ENCODE measurements at places on chromosomes 1 and 21.
A peak's percentile ranks its signal among the peaks of the same experiment; 100 is the strongest.

DNA sequence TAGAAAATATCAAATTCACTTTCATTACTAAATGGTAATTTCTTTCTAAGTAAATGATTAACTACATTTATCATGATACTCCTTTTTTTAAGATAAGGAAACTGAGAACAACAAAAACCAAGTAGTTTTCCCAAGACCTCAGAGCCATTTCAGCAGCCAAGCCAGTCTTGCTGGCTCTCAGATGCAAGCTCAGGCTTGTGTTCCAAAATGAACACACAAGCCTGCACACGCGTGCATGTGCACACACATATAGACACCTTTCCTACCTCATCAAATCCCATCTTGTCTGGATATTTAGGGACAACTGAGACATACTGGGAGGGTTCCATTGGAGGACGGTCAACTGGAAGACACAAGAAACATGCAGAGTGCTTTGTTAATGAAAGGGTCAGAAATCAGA lies 83.0 kb downstream of the COLGALT2 start:
- H3K27me3 ChIP-seq, result no peaks in the 10 kb centered on the region
- H3K27ac ChIP-seq, result no peak overlapping the region
- no peak for DNase-seq
- H3K4me1 ChIP-seq, result peaks cover 19% of the 10 kb centered on the region
- H3K36me3 ChIP-seq, result peaks cover 18% of the 10 kb centered on the region
- H3K4me3 ChIP-seq, result no peak overlapping the region

DNA sequence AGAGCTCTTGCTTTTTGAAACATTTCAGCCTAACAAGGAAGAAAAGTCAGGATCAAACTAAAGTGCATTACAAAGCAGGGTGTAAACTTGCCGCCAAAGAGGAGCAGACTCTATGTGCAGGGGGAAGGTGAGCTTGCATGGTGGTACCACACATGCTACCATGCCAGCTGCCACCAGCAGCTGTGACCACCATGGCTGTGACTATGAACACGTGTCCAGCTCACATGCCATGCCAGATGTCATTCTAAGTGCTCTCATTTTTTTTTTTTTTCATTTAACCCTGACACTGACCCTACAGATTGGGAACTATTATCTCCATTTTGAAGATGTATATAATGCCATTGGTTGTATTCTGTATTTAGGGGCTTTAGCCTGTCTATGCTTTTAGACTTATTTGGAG lies 79.0 kb downstream of the PCP4 start:
- H3K27me3 ChIP-seq, result peaks cover 17% of the 10 kb centered on the region
- no peak overlapping the region for H3K4me3 ChIP-seq
- DNase-seq, result no peak
- H3K27ac ChIP-seq, result no peak overlapping the region

- no peaks in the 10 kb centered on the region for H3K36me3 ChIP-seq
- no peak overlapping the region for H3K27ac ChIP-seq
- no peak overlapping the region for H3K4me3 ChIP-seq
Observed at GRCh38 chr1:12722626-12723025, 6.7 kb downstream of the AADACL3 start.

GRCh38 chr1:101453844-101454243 lies 217.0 kb downstream of the S1PR1 start:
- H3K27me3 ChIP-seq, result no peaks in the 10 kb centered on the region
- DNase-seq, result no peak
- H3K27ac ChIP-seq, result no peak overlapping the region

DNA sequence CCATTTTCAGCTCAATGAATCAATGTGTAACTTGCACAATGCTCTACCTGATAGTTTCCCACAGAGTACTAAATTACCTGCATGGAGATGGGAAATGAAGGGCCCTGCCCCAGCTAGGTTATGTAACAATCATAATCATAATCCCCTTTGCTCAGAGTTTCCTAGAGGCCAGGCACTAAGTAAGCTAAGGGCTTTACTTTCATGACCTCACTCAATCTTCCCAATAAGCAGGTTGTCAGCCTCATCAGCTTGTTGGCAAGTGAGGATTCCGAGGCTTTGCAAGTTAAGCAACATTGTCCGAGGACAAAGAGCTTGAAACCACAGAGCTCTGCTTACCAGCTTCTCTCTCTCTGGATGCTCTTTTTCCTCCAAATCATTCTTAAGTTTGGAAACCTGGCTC lies 64.1 kb upstream of the NTPCR start:
- H3K4me3 ChIP-seq, result no peak overlapping the region
- no peaks in the 10 kb centered on the region for H3K36me3 ChIP-seq
- H3K27me3 ChIP-seq, result peaks cover 19% of the 10 kb centered on the region
- no peak for DNase-seq
- H3K4me1 ChIP-seq, result no peaks in the 10 kb centered on the region

GRCh38 chr1:221283532-221283931 lies 404.3 kb downstream of the HLX start:
- no peak for DNase-seq
- H3K36me3 ChIP-seq, result peaks cover 35% of the 10 kb centered on the region
- no peak overlapping the region for H3K4me3 ChIP-seq
- no peaks in the 10 kb centered on the region for H3K27me3 ChIP-seq

GRCh38 chr1:234972411-234973191 lies 156.0 kb downstream of the TOMM20 start:
- H3K4me1 ChIP-seq, result peaks cover 93% of the 10 kb centered on the region
- H3K27ac ChIP-seq, result peak overlapping the region; percentile 99
- DNase-seq, result no peak

DNA sequence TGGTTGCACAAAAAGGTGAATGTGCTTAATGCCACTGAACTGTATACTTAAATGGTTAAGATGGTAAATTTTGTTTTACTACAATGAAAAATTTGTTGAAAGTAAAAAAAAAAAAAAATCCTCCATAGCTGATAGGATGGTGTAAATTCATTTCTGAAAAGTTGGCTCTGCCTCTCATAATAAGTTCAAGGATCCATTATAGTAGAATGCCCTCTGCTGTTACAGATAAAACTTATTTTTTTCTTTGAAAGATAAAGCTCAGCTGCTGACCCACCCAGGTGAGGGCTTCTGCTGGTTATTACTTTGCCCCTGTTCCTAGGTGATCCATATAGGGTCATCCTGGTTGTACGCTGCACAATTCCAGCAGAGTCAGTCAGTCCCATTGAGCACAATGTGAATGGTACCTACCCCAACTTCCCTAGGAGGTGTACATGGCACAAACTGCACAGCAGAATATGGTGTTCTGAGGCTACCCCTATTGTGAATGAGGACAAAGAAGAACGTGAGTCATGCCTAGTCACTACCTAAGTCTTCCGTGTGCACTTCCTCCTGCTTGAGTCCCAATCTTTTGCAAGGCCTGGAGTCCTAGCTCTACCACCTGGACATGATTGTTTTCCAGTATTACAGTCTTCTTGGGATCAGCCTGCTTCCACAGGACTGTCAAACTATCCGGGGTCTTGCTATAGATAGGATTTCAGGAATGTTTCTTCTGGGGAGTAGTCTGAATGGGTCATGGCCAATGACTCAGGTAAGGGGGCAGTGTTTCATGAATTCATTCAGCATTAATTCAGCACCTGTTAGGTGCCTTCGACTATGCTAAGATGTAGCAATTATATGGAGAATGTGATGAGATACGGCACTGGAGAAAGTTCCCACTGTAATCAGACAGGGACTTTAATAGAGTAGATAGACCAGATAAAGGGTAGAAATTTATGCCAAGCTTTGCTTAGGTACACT lies 20.8 kb upstream of the CD5L start:
- no peak overlapping the region for H3K4me3 ChIP-seq
- no peak overlapping the region for H3K27ac ChIP-seq
- peaks cover 5% of the 10 kb centered on the region for H3K27me3 ChIP-seq
- DNase-seq, result no peak
- H3K36me3 ChIP-seq, result no peaks in the 10 kb centered on the region

GRCh38 chr1:220300442-220301121 lies 28.3 kb upstream of the RAB3GAP2 start:
- peak; percentile 21 for DNase-seq
- no peaks in the 10 kb centered on the region for H3K36me3 ChIP-seq
- no peak overlapping the region for H3K4me3 ChIP-seq
- H3K27ac ChIP-seq, result peak overlapping the region; percentile 95

DNA sequence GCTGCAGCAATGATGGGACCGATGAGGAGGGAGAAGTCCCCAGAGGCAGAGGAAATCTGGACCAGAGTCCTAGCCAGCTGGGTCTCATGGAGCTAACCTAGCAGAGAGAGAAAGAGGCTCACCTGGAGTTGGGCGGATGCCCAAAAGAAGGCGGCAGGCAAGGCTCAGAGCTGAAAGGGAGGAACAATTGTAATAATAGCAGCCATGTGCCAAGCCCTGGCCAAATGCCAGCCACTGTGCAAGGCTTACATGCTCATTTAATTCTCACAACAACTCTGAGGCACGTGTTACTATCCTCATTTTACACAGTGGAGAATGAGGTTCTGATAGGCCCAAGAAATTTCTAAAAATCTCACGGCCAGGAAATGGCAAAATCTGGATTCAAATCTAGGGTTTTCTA lies 50.0 kb upstream of the ZNF648 start:
- DNase-seq, result no peak
- H3K27ac ChIP-seq, result no peak overlapping the region
- no peak overlapping the region for H3K4me3 ChIP-seq
- peaks cover 8% of the 10 kb centered on the region for H3K36me3 ChIP-seq
- no peaks in the 10 kb centered on the region for H3K27me3 ChIP-seq

GRCh38 chr1:212600980-212601379 lies 7.6 kb upstream of the ATF3 start:
- H3K27me3 ChIP-seq, result peaks cover 63% of the 10 kb centered on the region
- no peak for DNase-seq
- no peak overlapping the region for H3K4me3 ChIP-seq
- peaks cover 18% of the 10 kb centered on the region for H3K4me1 ChIP-seq

GRCh38 chr1:31691951-31692350 lies 11.9 kb downstream of the COL16A1 start:
- peaks cover 33% of the 10 kb centered on the region for H3K4me1 ChIP-seq
- DNase-seq, result no peak
- H3K27ac ChIP-seq, result no peak overlapping the region
- H3K36me3 ChIP-seq, result no peaks in the 10 kb centered on the region
- no peaks in the 10 kb centered on the region for H3K27me3 ChIP-seq

DNA sequence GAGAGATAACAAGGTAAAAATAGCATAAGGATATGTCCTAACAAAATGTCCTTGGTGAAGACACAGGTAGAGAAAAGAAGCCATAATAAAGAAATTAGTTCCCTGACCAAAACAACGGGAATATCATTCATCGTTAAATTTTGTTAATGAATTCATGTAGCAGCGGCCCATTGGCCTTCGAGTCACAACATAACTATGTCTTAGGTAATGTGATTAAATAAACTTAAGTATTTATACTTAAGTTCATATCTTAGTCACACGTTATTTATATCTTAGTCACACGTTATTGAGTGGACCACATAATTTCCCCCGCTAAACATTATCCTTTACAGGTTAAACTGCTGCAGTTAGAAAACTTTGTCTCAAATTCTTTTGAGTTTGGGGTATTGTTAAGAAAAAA lies 1.2 kb downstream of the NEXN start:
- H3K4me1 ChIP-seq, result peaks cover 43% of the 10 kb centered on the region
- no peak for DNase-seq
- H3K36me3 ChIP-seq, result peaks cover 7% of the 10 kb centered on the region
- no peaks in the 10 kb centered on the region for H3K27me3 ChIP-seq

GRCh38 chr1:244863491-244864252 lies 671 bp downstream of the HNRNPU start:
- no peaks in the 10 kb centered on the region for H3K27me3 ChIP-seq
- DNase-seq, result no peak
- H3K36me3 ChIP-seq, result peaks cover 39% of the 10 kb centered on the region
- peak overlapping the region; percentile 98 for H3K27ac ChIP-seq

- H3K4me1 ChIP-seq, result peaks cover 27% of the 10 kb centered on the region
- H3K27me3 ChIP-seq, result peaks cover 94% of the 10 kb centered on the region
- no peaks in the 10 kb centered on the region for H3K36me3 ChIP-seq
- peak overlapping the region; percentile 87 for H3K4me3 ChIP-seq
Observed at GRCh38 chr1:61084491-61085031, 2.2 kb downstream of the NFIA start.

GRCh38 chr1:161207173-161207572 lies 5.0 kb downstream of the NDUFS2 start:
- no peak overlapping the region for H3K27ac ChIP-seq
- DNase-seq, result no peak
- H3K4me3 ChIP-seq, result no peak overlapping the region
- no peaks in the 10 kb centered on the region for H3K27me3 ChIP-seq

GRCh38 chr1:197692965-197693364 lies 82.3 kb downstream of the DENND1B start:
- H3K36me3 ChIP-seq, result peaks cover 14% of the 10 kb centered on the region
- DNase-seq, result no peak
- H3K27me3 ChIP-seq, result peaks cover 4% of the 10 kb centered on the region
- no peak overlapping the region for H3K4me3 ChIP-seq
- H3K4me1 ChIP-seq, result no peaks in the 10 kb centered on the region

- no peaks in the 10 kb centered on the region for H3K4me1 ChIP-seq
- H3K27me3 ChIP-seq, result no peaks in the 10 kb centered on the region
- H3K36me3 ChIP-seq, result peaks cover 81% of the 10 kb centered on the region
- H3K4me3 ChIP-seq, result no peak overlapping the region
- H3K27ac ChIP-seq, result no peak overlapping the region
Observed at GRCh38 chr1:176164014-176164678, 42.9 kb downstream of the COP1 start.

- H3K27ac ChIP-seq, result no peak overlapping the region
- DNase-seq, result no peak
- H3K36me3 ChIP-seq, result peaks cover 4% of the 10 kb centered on the region
- H3K27me3 ChIP-seq, result no peaks in the 10 kb centered on the region
Observed at GRCh38 chr1:6898974-6899539, 113.8 kb downstream of the CAMTA1 start.

GRCh38 chr1:43442756-43443155 lies 11.0 kb downstream of the HYI start:
- H3K4me1 ChIP-seq, result peaks cover 21% of the 10 kb centered on the region
- peaks cover 4% of the 10 kb centered on the region for H3K27me3 ChIP-seq
- H3K27ac ChIP-seq, result peak overlapping the region; percentile 64
- H3K4me3 ChIP-seq, result no peak overlapping the region

DNA sequence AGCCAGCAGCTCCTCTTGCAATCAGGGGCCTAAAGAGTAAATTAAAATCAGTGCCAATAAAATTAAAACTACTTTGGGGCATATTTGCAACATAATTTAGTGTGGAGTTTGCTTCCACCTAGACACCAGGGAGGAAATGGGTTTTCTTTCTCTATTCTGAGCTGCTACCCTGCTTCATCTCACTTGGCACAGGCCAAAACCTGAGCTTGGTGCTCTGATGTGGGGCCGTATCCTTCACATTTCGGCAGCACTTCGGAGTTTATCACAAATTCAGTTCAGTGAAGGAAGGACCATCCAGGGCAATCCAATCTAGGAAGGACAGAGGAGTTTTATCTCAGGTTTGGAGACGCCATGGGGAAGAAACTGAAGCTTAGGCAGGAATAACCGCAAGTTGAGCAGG lies 123.6 kb upstream of the SPATA6 start:
- H3K4me3 ChIP-seq, result no peak overlapping the region
- no peak for DNase-seq
- peaks cover 6% of the 10 kb centered on the region for H3K27me3 ChIP-seq
- H3K27ac ChIP-seq, result no peak overlapping the region
- no peaks in the 10 kb centered on the region for H3K36me3 ChIP-seq
